ENCODE measurements at places on chromosomes 3 and 15.

DNA sequence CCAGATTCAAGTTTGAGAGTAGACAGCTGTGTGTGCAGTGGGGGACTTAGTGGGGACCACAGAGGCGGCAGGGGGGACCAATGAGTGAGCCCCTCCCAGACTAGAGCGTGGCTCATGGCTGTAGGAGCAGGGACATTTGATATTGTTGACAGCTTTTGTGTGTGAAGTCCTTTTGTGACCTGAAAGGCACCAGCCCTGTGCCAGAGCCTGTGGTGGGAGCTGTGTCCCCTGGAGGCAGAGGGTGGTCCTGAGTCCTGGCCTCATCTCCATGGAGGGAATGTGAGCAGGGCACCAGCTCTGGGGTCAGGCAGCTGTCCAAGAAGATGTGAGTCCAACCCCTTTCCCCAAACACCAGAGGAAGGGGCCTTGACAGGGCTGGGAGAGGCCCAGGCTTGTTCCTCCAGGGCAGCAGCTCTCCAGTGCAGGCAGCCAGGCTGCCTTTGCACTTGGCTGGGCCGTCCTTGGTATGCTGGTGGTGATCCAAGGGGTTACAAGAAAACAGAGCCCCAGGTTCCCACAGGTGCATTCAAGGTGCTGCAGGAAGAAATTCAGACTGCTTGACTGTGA is 10.1 kb upstream of the C3orf22 start:
- DNase-seq = no peak

GRCh38 chr3:52440249-52440551 is 4.7 kb downstream of the SEMA3G start:
- no peak for DNase-seq

DNA sequence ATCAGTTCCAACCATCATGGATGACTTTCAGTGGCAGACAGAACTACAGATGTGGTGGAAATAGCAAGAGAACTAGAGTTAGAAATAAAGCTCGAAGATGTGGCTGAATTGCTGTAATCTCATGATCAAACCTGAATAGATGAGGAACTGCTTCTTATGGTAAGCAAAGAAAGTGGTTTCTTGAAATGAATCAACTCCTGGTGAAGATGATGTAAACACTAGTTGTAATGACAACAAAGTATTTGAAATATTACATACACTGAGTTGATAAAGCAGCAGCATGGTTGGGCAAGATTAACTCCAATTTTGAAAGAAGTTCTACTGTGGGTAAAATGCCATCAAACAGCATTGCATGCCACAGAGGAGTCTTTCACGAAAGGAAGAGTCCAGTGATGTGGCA is 131.7 kb upstream of the FAM3D start:
- no peak for DNase-seq

DNA sequence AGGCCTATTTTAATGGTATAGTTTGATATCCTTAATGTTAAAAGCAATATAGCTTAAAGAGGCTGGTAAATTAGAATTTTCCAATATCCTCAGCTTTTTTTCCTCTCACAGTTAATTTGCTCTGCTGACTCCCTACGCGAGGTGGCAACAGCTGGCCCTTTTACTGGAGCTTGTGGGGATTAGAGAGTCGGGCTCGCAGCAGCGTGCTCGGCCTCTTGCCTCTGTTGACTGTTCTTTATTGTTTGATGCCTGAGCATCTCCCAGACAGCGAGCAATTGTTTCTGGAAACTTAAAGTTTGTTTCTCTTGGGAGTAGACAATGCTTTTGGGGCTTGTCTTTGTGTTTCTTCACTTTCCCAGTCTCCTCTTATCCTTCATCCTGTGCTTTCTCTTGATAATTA is 80.8 kb downstream of the OPA1 start:
- DNase-seq = no peak

DNA sequence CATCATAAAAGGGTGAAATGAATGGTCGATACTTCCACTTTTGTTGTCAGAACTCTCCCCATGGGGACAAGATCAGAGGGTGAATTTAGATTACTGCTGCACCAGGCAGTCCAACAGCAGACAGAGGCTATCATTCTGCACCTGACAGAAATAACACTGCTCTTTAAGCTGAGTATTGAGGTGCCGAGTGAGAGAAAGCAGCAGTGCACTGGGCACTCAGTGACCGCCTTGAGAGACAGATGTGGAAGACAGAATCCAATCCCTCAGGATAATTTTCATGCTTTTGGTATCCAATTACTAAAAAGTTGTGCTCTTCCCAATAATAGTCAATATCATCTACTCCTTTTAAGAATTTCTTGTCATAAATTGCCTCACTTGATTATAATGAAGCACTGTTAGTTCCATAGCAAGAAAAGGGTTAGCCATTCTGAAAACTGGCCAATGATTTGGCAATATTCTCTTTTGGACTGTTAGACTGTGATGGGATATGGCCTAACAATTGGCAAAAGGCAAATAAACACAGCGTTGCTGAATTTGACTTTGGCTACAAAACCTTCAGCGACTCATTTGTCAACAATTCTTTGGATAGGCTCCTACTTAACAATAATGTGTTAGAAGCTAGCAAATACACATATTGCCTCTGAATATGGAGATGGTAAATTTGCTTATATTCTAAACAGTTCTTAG is 5.5 kb downstream of the FGF7 start:
- no peak for DNase-seq

- DNase-seq = no peak
Observed at GRCh38 chr3:167929968-167930367, 165.8 kb downstream of the GOLIM4 start.

- no peak for DNase-seq
Observed at GRCh38 chr3:56938530-56938929, 121.9 kb upstream of the SPATA12 start.

GRCh38 chr3:53821631-53822121 is 24.5 kb downstream of the CHDH start:
- DNase-seq = no peak

- no peak for DNase-seq
Observed at GRCh38 chr3:142778541-142778940, 54.7 kb downstream of the TRPC1 start.

GRCh38 chr3:94349310-94349878 is 286.5 kb downstream of the NSUN3 start:
- no peak for DNase-seq

DNA sequence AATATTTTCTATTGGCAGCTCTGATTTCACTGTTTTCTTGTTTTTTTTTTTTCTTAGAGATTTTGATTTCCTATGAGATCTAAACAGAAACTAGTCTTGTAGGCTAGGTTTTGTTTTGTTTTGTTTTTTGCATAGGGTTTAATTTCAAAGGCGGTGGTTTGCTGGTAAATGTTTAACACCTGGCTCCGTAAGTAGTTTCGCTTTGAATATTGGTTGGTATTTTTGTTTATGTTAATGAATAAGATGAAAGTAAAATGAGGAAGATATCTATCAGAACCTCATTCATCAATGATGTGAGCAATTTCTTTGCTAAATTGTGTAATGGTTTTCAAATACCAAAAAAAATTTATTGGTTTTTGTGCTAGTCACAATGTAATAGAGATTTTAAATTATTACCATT is 39.7 kb upstream of the TM4SF1 start:
- no peak for DNase-seq

- no peak for DNase-seq
Observed at GRCh38 chr3:60001369-60001768, 951.5 kb upstream of the CFAP20DC start.

GRCh38 chr3:195696632-195697278 is 24.0 kb upstream of the MUC20 start:
- DNase-seq = no peak

DNA sequence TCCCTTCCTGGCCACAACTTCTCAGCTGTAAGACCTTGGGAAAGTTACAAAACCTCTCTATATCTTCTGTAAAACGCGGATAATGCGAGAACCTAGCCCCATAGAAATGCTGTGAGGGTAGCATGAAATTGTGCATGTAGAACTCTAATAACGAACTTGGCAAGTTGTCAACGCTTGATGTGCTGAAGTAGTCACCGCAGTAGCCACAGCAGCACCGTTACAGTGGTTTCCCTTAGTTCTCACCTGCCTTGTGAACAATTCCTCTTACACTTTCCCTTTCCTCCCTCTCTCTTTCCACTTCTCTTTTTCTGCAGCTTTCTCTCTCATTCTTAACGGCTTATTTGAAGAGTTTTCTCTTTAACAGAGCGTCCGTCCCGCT is 447 bp upstream of the SHQ1 start:
- DNase-seq = no peak

DNA sequence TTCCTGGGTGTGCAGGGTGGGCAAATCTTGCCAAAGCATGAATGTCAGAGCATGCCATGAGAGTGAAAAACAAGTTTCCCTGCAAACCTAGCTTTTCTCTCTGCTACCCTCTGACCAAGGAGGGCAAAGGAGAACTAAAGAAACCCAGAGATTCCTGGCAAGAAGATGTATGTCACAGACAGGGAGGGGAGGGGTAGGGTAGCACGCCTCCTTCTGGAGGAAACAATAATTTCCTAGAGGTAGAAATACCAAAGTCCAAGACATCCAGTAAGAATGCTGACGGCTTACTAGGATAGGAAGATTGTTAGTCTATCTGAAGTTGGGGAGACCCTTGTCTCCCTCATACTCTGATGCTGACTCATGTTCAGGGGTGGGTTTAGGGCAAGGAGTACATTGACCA is 203.9 kb downstream of the NR1D2 start:
- no peak for DNase-seq

GRCh38 chr3:147574621-147575020 is 165.5 kb downstream of the ZIC1 start:
- no peak for DNase-seq

GRCh38 chr3:194672876-194673275 is 885 bp upstream of the LSG1 start:
- no peak for DNase-seq

DNA sequence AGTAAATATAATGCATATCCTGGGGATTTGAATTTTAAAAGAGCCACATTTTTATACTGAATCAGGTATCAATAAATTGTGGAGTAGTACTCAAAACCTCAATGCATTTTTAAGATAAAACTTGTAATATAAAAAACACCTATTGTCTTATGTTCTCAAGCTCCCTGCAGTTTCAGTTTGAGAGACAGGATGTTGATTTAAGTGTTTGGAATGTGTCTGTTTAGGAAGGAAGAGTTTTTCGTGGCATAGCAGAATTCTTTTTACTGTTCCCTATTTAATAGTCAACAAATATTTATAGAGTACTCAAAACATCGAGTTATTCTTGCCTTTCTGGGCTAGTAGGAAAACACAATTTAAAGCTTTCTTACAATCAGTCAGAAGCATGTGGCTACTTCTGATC is 146.1 kb upstream of the BCHE start:
- DNase-seq = no peak

DNA sequence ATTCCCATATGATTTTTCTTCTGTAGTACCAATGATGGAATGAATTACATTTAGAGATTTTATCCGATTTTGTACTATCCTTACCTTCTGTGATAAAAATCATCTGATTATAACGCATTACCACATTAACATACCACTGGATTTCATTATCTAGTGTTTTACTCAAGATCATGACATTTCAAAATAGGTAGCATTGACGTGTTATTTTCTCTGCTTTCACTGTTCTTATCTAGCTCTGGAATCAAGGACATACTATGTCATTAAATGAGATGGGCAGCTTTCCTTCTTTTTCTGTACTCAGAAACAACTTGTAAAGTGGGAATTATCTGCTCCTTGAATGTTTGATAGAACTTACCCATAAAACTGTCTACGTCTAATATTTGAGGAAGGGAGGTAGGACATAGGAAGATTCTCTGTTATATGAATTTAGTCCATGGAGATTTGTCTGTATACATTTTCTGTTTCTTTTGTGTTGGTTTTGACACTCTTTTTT is 183.7 kb upstream of the NR2E3 start:
- no peak for DNase-seq

DNA sequence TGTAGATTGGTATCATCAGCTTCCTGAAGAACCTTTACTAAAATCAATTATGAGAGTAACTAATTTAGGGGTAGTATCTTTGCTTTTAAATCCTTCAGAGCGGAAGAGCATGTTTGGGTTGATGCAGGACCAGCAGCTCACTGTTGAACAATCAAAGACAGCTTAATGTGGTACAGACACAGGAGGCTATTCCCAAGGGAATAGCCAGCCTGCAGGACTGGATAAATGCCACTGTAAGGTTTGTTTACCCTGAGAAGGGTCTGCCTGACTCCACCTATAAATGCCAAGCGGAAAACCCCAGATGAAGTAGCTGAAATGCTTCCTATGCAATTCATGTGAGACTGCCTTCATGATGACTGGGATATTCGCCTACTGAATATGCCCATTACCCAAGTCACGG is 16.0 kb upstream of the STAC start:
- no peak for DNase-seq

- no peak for DNase-seq
Observed at GRCh38 chr15:97759363-97759762, 201.1 kb upstream of the ARRDC4 start.

- DNase-seq = no peak
Observed at GRCh38 chr3:22098021-22098420, 347.0 kb upstream of the ZNF385D start.

DNA sequence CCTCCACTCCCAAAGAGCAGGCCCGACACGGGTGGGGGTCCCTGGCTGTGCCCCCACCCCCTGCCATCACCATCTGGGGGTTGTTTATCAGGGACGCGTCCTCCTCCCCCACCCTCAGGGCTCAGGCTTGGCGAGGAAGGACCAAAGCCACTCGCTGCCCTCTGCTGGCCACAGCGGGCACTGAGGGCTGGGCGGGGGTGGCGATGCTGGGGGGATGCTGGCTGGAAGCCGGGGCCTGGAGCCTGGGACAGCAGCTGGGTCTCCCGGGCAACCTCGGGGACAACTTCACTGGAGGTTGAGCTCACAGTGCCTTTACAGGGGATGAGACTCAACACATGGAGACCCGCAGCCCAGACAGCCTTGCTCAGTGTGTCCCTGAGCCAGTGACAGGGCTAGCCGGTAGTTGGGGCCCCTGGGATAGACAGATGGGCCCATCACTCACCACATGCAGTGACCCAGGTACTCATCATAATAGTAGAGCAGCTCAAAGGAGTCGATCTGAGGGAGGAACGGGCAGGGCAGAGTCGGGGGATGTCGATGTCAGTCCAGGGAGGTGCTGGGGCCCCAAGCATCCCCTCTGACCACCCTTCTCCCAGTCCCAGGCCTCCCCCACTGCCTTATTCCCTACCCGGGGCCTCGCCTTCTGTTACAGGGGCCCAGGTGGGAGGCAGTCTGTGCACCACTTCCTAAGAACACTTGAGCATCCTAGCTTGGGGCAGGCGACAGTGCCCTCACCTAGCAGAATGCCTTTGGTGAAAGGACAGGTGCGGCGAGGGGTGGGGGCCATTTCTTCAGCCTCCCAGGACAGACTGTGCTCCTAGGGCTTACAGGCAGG is 5.9 kb upstream of the CALML4 start:
- no peak for DNase-seq

DNA sequence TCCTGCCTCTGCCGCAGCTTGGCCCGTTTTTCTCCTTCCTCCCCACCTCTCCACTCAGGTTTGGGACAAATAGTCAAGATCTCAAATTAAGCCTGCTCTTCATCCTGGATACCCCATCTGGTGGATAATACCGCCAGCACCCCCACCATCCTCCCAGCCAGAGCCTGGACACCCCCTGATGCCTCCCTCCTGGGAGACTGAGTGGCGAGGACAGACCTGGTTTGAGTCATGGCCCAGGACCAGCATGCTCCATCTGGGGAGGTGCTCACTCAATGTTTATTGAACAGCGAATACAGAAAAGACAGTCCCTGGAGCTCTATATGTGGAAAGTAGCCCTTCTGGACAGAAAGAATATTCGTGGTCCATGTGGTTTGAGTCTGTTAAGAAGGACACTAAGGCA is 23.3 kb downstream of the CTSH start:
- DNase-seq = no peak

All from NCI-H1417 treated with DMSO at 0.1 percent for 48 hours (cell line).